ENCODE measurements at places on chromosomes 2 and 18.

DNA sequence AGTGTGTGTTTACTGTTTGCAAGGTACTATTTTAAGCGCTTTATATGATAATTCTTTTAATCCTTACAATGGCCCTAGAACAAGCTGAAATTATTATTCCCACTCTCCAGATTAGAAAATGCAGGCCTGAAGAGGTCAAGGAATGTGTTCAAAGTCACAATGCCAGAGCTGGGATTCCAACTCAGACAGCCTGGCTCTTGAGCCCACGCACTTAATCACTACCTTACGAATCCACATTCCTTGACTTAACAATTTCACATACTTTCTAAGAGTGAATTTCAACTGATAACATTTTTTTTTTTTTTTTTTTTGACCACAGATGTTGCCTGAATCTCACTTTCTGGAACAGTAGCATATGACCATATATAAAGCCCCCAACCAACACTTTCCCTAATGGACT is 400.3 kb downstream of the NCKAP5 start:
- DNase-seq: no peak

GRCh38 chr2:134512734-134513464 is 205.9 kb downstream of the TMEM163 start:
- no peak for DNase-seq

DNA sequence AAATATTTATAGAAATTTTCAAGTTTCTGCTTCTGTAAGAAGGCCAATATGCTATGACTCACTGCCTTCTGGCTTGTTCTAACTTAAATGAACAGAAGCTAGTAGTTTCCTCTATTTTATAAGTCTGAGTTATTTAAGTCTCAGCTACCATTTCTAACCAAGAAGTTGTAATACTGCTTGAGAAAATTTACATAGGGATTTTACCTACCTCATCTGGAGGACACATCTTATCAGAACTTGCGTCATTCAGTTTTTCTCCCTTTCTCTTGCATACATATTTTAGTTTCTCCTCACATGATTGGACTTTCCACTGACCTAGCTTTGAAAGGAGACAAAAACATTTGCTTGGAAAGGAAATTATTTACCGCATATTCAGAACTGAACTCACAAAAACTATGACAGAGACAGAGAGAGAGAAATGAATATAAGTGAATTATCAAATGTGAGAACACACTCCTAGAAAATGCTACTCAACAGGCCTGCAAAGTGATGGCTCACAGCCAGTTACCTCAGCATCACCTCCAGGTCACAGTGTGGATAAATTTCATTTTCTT is 81.1 kb upstream of the CD302 start:
- DNase-seq: no peak

DNA sequence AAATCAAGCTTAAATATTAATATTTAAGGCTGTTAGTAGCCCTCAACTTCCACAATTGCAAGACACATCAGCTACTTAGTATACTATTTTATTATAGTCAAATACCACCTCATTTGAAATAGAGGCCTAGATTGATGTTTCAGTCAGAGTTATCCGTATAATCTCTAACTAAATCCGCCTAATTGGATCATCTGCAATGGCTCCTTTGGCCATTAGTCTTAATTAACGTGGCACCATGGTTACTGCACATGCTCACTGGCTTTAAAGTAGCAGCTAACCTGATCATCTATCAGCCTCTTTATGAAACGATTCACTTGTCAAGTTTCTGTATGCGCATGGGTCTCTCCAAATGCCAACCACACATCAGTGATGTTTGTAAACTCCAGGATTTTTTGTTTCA is 112.3 kb downstream of the COLEC12 start:
- no peak for DNase-seq

- DNase-seq: peak; percentile 66
Observed at GRCh38 chr2:154577390-154577789, 121.1 kb upstream of the KCNJ3 start.

DNA sequence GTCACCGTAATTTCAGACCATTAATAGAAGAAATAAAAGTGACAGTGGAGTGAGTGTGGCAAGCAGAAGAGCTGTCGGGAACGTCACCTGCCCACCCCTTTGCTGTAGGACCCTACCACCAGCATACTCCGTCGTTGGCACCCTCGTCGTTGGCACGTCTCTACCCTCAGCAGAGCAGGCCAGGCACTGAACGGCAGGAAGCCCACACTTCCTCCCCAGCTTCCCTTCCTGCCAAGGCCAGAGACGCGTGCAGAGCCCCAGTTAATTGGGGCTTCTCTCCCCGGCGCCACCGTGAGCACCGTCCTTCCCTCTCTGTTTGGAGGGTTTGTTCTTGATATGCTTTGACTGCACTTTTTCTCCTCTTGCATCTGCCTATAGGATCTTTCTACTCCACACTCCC is 27.0 kb upstream of the NFATC1 start:
- no peak for DNase-seq

DNA sequence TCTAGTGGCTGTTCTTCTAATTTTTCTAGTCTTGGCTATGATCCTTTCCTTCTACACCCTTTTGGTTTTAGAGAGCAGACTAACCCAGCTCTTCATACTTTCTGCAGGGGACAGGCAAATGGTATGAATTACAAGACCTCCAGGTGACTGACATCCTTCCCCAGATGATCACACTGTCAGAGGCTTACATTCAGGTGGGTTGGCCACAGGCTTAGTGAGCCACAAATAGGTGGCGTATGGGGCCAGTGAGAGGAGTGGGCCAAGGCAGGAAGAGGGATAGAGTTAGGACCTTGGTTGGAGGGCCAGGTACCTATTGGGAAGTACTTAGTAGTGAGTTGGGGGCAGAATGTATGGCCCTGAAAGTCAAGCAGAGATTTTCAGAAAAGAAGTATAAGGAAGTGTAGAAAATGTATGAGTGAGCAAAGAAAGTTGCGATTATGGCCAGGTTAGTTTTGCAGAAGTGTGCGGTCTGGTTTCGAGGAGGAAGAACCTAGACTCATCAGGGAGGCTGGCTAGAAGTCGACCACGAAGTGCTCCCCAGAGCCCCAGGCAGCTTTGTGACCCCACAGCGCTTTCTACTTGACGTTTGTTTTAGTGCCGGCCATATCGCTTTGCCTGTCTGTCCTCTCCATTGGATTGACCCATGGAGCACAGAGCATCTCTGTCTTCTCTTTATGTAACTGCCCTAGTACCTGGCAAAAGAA is 20.0 kb downstream of the SFTPB start:
- DNase-seq: no peak

DNA sequence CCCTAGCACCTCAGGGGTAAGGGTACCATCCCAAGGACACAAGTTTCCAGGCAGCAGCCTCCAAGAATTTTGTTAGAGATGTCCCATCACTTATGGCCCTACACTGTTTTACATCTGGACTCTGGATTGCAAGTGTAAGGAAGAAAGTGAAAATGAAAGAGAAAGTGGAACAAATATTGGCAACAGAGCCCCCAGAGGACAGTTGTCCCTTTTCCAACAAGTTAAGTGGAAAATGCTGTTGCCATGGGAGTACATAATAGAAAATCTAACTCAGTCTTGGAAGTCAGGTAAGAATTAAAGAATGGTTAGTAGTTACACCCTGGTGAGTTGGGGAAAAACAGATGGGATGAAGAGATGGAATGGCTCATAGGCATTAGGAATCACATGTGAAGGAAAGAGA is 50.6 kb downstream of the TTC21B start:
- DNase-seq: no peak

GRCh38 chr2:9089831-9090230 is 86.3 kb upstream of the MBOAT2 start:
- DNase-seq: no peak

DNA sequence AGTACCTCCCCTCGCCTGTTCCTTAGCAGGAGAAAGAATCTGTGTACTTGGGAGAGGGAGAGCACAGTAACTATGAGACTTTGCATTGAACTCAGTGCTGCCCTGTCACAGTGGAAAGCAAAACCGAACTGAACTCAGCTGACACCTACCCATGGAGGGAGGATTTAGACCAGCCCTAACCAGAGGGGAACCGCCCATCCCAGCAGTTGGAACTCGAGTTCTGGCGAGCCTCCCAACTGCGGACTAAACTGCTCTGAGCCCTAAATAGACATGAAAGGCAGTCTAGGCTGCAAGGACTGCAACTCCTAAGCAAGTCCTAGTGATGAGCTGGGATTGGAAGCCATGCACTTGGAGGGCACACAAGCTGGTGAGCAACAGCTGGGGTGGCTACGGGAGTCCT is 110.4 kb downstream of the GRB14 start:
- DNase-seq: no peak

DNA sequence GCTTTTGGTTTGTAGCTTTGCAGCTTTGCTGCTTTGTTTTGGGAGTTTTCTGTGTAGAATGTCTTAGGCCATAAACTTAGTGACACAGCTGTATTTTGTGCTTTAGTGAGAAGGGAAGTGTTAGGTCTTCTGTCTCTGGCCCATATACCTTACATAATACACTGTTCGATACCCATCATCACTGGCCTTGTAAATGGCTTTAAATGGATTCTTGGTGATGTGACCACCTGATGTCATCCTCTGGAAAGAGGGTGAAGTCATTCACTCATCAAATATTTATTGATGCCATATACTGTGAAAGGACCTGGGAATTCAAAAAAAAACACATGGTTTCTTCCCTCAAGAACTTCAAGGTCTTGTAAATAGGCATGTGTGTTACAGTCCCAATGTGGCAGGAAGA is 18.9 kb upstream of the SCYGR2 start:
- DNase-seq: no peak

GRCh38 chr2:159939946-159940345 is 122.5 kb downstream of the PLA2R1 start:
- DNase-seq: no peak

GRCh38 chr2:63861220-63861822 is 19.6 kb downstream of the UGP2 start:
- no peak for DNase-seq

- no peak for DNase-seq
Observed at GRCh38 chr2:30249354-30249753, 18.0 kb downstream of the LBH start.

DNA sequence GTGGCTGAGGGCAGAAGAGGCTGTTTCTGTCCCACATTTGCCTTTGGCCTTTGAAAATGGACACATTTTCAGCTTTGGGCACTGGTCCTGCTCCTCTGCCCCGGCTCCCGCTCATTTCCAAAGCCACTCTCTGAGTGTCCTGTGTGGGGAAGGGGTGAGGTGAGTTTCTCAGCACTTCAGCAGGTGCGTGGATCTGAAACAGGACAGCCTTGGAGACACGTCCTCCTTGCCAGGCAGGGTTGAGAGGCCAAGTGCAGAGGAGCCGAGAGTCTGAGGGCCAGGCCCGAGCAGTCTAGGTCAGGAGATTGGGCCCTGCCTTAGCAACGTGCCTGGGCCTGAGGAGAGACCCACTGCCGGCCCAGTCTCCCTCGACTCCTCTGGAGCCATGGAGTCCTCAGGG is 21.9 kb upstream of the ALPI start:
- no peak for DNase-seq

GRCh38 chr18:62987859-62988258 is 272.5 kb downstream of the PHLPP1 start:
- no peak for DNase-seq

DNA sequence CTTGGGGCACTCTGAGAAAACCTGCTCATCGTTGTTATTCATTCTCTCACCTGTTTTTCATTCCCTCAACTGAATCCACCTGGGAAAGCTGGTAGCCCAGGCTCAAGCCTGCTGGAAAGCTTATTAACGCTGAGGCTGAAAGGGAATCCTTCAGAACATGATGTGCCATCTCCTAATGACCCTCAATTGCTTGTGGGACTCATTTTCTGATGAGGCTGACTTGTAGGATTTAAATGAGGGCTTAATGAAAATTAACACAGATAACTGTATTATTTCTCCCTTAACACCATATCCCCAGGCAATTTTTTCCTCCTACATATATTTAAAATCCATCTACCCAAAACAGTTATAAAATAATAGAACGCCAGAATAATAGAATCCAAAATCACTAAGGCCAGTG is 162.7 kb upstream of the ACAA2 start:
- DNase-seq: no peak

- no peak for DNase-seq
Observed at GRCh38 chr18:73758446-73758845, 389.2 kb downstream of the FBXO15 start.

GRCh38 chr18:23377669-23378301 is 75.3 kb upstream of the RIOK3 start:
- no peak for DNase-seq

- no peak for DNase-seq
Observed at GRCh38 chr2:154941379-154941778, 242.9 kb downstream of the KCNJ3 start.

DNA sequence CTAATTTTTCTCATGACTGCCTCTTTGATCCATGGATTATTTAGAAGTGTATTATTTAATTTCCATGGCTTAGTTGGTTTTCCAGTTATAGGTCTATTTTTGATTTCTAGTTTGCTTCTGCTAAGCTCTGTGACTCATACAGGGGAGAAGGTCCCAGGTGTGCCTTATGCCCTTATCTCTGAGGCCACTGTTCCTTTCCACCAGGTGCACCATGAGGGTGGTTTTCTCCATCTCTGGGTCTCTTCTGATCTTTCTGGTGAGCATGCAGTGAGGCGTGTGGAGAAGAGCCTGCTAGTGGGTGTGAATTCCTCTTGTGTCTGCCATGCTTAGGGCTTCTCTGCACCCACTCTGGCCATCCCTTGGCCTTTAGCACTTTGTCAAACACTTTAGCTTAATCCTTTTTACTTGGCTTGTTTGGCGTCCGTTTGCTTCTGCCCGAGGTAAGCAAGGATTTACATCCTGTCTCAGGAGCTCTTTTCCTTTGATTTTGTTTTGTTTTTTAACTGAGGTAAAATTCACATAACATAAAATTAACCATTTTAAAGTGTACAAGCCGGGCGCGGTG is 129.8 kb upstream of the ARL4C start:
- DNase-seq: no peak

- no peak for DNase-seq
Observed at GRCh38 chr2:165109915-165110314, 93.9 kb downstream of the SCN3A start.

GRCh38 chr2:202643012-202643858 is 8.5 kb downstream of the FAM117B start:
- no peak for DNase-seq

GRCh38 chr2:1625281-1626001 is 118.9 kb downstream of the PXDN start:
- no peak for DNase-seq

GRCh38 chr2:133171393-133172004 is 396.8 kb downstream of the NCKAP5 start:
- DNase-seq: no peak

- no peak for DNase-seq
Observed at GRCh38 chr2:64359171-64359891, 94.6 kb upstream of the LGALSL start.

DNA sequence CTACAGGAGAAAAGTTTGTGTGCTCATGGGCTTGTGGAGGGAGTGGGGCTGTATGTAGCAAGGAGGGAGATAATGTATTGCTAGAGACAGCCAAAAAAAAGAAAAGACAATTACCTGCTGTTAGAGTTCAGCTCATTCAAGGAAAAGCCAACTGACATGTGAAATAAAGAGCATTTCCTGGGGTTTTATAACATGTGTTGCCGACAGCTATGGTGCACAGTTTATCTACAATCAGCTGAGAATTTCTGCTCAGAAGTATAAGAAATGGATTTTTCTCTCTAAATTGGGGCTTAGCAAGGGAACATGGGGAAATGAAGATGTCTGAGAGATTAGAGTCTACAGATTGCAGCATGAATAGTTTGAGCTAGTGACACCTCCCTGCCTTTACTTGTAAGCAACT is 674.1 kb downstream of the SUCLG1 start:
- no peak for DNase-seq

GRCh38 chr18:13611142-13611600 is 115.2 kb downstream of the FAM210A start:
- DNase-seq: peak; percentile 86
